ENCODE measurements at places on chromosomes 7 and 10.
A peak's percentile ranks its signal among the peaks of the same experiment; 100 is the strongest.

DNA sequence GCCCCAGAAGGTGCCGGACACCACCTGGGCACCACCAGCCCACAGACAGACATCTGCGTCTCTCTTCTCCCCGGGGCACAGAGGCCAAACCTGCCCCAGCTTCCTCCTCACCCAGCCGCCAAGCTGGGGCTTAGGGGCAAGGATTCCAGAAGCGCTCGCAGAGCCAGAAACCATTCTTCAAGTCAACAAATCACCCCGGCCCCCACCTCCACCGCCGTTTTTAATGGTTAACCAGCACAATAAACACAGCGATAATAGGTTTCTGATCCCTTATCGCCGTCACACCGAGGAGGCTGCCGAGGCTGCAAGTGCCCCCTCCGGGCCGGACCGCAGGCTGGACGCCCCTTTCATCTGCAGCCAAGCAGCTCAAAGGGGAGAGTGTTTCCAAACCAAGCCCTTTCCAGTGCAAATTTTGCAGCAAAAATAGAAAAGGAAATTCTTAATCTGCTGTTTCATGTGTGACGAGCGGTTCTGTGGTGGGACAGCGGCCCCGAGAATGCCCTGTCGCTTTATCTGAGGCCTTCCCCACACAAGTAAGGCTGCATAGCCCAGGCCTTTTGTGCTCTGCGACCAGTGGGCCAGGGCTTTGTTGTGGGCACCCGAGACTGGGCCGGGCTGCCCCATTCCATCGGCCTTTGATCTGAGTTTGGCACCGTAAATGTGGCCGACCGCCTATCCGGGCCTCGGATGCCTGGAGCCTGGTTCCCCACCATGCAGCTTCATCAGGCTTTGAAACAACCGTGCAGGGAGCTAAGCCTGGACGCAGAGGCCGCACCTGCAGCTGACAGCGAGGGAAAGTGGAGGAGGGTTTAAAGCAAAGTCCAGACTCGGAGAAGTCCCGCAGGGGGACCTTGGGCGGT, 83.2 kb downstream of the FOXL3 start:
- DNase-seq: peak; percentile 55

DNA sequence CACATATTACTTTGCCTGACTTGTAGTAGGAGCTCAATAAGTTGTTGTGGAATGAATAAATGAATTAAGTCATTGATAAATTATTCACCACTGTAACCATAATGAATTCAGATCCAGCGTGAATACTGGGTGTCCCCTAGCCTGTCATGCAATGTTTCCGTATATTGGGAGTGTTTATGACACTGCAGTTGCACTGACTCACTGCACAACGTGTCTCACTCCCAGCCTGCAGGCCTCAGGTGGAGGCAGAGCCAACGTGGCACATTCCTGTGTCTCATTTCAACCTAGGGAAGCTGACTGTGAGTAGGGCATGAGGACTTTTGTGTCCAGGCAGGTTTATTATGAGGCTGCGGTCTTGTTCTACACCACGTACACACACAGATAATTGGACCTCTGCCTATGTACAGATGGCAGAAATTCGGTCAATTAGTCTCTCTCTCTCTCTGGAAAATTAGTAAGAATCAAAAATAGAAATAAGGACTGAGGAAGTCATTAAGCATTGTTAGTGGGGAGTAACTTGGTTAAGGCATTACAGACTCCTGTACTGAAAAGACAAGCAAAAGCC, 299.1 kb upstream of the IGFBP3 start:
- DNase-seq: no peak

DNA sequence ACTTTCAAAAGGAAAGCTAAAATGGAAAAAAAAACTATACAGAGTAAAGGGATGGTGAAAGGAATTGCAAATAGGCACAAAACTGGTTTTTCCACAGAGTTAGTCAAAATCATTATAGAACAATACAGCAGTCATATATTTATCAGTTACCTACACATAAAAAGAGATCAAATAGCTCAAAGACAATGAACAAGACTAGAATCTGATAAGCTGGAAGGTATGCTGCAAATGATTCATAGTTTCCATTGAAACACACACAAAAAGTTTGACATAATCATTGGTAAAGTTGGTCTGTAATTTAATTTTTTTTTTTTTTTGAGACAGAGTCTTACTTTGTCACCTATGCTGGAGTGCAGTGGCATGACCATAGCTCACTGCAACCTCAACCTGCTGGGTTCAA, 92.4 kb upstream of the SGCE start:
- no peak for DNase-seq

DNA sequence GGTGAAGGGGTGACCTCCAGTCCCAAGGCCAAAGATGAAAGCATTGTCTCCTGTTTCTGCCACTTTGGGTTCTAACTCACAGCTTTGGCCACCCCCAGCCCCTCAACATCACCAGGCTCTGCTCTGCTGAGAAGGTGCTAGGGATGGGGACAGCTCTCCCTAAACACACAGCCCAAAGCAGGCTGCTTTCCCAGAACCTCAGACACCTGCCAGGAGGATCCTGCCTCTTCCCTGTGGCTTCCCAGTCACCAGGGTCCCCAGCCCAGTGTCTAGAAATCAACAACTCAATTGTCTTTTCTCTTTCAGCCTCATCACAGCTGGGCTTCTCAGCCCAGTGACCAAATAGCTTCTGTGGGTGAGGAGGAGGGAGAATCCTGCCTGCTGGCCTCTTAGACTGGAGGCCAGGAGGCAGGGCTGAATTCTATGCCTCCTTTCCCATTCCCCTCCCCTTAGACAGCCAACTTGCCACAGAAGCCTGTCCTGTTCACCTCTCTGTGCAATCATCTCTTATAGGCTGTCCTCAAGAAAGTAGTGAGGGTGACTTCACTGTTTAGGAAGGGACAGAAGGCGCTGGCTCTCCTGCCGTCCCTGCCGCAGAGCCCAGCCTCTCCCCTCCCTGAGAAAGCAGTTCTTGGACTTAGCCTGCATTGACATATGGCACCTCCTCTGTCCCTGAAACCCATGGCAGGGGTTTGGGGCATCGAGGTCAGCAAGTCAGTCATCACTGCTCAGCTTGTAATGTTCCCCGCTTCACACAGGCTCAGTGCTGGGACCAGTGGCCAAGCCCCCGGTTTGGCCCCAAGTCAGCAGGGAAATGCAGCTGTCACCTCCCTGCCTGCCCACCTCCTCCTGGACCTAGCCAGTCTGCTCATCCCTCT, 3.7 kb downstream of the FGF8 start:
- DNase-seq: no peak

DNA sequence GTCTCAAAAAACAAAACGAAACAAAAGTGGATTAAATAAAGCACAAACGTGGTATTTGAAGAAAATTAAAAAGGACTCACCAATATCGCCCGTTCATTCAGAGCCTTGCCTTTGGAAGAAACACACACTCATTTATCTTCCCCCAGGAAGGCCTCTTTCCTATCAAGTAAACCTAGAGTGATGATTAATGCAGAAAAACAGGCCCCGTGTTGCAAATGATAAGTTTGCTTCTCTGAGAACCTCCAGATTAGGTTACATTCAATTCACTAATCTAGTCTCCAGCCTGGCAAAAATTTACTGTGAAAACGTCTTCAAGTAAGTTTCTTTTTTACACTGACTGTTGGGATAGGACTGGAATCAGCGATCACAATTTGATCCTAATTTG, 78.0 kb upstream of the C1GALT1 start:
- no peak for DNase-seq

- no peak for DNase-seq
Observed at GRCh38 chr7:50663396-50664102, 98.3 kb upstream of the DDC start.

GRCh38 chr10:126097558-126098225, 201.3 kb downstream of the FANK1 start:
- no peak for DNase-seq

GRCh38 chr7:150357270-150357669, 11.4 kb upstream of the REPIN1 start:
- no peak for DNase-seq

- no peak for DNase-seq
Observed at GRCh38 chr7:105015390-105015965, 1.5 kb downstream of the KMT2E start.

GRCh38 chr10:87674943-87675342, 15.3 kb downstream of the PAPSS2 start:
- DNase-seq: no peak

- no peak for DNase-seq
Observed at GRCh38 chr7:5350600-5351385, 68.0 kb downstream of the SLC29A4 start.

GRCh38 chr10:129966889-129967578, 3.0 kb upstream of the EBF3 start:
- DNase-seq: no peak

- DNase-seq: no peak
Observed at GRCh38 chr10:129049501-129049900, 417.5 kb upstream of the MGMT start.

- no peak for DNase-seq
Observed at GRCh38 chr10:103040418-103040817, 122.3 kb downstream of the CNNM2 start.

GRCh38 chr10:95755511-95756004, 405 bp upstream of the ENTPD1 start:
- no peak for DNase-seq

DNA sequence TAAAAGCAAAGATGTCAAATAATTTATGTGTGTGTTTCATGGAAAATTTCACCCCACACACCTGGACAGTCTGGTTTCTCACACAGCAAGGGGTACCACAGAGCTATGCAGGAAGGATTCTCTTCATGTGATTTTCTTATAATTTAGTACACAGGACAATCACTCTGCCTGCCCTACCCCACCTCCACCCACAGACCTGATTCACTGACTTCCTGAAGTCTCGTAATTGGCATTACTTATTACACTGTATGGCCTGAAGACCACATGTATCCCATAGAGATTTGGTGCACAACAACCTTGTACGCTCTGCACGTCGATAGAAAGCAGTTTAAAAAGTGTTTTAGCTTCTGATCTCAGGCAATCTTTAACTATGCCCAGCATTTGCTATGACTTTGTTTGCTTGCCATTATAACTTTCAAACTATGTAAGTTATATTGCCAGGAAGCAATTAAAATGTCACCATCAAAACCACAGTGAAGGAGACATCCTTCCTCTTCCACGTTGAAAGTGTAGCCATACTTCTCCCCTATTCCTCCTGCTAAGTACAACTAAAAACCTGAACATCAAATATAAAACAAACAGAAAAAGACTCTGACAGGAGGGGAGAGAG, 279.4 kb upstream of the IMMP2L start:
- no peak for DNase-seq

DNA sequence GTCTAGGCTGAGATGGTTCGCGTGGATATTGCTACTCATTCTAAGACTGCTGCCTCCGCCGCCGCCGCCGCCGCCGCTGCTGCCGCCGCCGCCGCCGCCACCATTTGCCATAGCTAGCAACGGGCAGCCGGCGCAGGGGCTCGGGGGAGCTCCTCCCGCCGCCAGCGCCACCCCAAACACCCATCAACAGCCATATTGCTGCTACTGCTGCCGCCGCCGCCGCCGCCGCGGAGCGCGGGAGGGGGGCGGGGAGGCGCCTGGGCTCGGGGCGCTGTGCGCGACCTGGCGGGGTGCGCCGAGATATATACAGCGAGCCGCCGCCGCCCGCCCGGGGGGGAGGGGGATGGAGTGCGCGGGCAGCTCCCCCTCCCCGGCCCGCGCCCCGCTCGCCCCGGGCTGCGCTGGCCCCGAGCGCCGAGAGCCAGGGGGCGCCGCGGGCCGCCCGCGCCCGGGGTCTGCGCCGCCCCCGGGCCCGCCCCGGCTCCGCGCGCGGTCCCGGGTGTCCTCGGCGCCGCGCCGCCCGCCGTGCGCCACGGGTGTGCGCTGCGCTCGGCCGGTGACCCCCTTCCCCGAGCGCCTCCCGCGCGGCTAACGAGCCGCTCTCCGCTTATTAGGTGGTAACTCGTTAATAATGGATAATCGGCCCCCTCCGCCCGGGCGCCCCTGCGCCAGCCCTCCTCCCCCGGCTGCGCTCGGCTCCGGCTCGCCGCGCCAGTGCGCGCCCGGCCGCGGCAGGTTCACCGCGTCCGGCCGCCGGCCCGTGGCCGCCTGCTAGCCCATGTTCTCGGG, at the start of gene KCNMA1:
TSS of gene KCNMA1 (minus strand) at position 277 of the 789 bp plus-strand sequence.
- no peak for DNase-seq

GRCh38 chr10:65618126-65618525, 1307.7 kb upstream of the LRRTM3 start:
- DNase-seq: no peak

DNA sequence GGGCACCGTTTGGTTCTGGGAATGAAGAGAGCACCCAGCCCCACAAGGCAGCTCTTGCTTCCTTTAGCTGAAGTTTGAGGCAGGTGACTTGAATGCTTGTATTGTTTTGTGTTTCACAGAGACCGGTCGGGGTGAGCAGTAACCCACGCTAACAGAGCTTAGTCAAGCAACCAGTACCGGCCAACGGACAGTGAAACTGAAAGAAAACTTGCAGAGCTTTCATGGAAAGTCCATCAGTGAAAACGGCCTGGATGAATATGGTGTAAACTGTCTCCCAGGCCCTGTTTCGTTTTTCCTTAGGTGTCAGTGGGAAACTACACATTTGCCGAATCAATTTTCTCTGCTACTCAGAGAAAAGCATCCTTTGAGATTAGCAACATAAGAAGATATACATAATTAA, 101.1 kb downstream of the LYZL1 start:
- DNase-seq: no peak

DNA sequence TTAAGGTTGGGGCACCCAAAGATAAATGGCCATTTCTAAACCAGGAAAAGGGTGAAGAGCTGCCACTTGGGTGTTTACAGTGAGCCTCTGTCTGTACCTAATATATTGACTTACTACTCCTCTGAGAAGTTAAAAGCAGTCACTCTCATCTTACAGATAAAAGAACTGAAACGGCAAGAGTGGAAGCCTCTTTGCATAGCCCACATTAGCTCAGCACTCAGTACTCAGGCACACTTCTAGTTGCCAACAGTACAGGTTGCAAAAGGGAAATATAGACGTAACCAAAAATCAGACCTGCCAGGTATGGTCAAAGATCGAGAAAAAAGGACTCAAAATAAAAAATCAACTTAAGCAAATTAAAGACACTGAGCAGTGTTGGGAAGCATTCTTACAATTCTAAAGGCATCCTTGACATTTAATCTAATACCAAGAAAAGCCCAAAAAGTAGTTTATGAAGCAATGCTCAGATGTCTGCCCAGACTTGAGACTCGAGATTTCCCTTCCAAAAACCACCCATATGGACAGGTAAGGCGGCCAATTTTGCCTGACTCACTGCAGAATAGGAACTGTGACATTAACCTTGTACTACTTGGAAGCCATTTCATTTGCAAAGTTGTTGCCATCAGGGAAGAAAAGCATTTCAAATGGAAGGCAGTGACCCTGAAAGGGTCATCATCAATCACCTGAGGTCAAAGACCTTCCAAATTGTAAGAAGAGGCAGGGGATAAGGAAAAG, 139.3 kb downstream of the SLC25A13 start:
- DNase-seq: no peak

Data from urinary bladder (tissue), 4 donors.